ENCODE measurements at places on chromosomes 11 and 22.

DNA sequence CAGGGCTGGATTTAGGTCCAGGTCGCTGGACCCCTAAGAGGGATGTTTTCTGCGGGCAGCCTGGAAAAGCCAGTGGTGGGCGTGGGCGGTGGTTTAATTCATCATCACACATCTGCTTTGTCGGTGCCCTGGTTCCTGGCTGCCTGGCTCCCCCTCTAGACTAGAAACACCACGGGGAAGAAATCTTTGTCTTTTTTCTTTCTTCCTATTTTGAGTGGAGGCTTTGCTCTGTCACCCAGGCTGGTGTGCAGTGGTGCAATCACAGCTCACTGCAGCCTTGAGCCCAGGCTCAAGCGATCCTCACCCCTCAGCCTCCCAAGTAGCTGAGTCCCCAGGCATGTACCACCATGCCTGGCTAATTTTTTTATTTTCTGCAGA is 86.6 kb upstream of the LINC01488 start:
- DNase-seq, result no peak

- no peak for DNase-seq
Observed at GRCh38 chr11:6544921-6545850, 48.1 kb downstream of the DNHD1 start.

DNA sequence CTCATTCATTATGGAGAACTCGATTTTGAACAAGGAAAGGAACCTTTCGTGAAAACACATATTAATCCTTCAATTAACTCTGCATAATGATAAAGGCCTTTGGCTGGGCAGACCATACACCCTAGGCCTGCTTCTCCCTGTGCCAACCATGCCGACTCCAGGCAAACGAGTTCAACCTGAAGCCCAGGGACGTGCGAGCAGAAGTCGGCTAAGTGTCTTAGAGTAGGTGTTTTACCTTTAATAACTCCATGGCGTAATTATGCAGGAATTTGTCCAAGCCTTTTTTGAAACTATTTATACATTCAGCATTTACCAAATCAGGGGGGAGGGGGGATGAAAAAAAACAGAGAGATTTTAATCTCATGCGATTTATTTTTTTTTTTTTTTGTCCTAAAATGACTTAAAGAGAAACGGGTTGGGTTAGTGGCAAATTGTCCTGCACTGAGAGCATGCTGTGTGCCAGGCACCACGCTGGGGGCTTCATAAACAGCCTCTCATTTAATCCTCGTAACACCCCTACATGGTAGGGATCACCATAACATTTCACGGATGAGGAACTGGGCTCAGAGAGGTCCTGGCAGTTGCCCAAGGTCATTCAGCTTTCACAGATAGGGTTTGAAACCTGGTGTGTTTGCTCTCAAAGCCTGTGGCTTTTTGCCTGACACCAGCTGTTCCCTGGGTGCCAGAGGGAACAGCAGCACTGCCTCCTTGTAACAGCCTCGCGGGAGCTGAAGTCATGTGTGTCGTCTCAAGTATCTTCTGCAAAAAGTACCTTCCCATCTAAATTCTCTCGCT is 423.9 kb downstream of the MN1 start:
- DNase-seq, result no peak

DNA sequence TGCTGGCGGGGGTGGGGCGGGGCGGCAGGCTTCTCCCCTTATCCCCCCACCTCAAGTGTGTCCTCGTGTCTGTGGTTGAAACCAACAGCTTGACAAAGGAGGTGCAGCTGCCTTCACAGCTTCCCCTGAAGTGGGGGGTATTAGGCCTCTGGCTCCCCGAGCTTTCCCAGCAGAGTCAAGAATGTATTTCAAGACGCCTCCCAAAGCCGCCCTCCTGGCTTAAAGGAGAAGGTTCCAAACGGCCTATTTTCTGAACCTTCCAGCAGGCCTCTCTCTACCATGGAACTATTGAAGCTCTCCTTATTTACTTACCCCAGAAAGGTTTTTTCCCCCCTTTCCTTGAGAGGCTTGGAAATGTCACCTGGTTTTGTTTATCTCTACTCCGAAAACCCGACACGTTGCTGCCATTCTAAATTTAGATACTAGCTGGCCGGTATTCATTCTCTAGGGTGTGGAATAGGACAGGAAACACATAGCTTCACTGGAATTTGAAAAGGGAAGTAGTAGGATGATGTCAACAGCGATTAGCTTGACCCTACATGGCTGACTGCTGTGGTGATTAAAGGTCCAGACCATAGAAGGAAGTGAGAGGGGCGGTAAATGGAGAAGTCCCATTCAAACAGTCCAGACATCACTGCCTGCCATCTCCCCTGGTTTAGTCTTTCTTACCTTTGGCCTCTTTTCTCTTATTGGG is 671 bp upstream of the PICALM start:
- DNase-seq, result peak; percentile 9

DNA sequence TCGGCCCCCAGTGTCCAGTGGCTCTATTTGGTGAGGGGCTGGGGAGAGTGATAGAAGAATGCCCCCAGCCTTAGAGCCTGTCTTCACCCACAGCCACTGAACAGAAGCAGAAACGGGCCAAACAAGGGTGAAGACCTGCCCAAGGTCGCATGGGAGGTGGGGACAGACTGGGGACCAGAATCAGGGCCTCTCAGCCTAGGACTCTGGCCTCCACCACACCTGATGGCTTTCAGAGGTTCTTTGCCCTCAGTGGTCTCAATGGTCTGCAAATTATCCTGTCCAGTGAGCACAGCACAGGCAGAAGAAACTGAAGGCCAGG is 4.5 kb upstream of the MYRF start:
- DNase-seq, result no peak

DNA sequence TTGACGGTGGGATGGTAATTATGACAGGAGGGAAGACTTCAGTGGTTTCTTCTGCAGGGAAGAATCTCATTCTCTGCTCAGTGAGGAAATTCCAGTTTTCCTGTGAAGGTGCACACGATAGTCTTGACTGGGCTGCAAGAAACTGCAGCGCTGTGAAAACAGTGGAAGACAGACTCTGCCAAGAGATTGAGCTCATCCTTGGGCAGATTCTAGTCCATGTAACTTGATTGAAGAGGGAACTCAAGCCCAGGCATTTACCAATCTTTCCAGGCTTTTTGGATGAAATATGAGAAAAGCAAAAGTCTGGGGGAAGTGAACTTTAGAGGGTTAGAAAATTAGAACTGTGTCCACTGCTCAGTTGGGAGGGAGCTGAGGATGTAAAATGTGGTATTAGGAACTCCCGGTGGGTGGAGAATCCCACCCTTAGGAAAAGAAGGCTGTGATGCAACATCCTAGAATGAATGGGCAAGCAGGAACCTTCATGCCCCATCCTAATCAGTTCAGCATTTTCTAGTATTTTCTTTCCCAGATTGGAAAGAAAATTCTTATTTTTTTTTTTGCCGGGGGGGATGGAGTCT is 212.6 kb downstream of the DBX1 start:
- no peak for DNase-seq

- no peak for DNase-seq
Observed at GRCh38 chr11:58178444-58178843, 10.4 kb upstream of the OR9Q2 start.

DNA sequence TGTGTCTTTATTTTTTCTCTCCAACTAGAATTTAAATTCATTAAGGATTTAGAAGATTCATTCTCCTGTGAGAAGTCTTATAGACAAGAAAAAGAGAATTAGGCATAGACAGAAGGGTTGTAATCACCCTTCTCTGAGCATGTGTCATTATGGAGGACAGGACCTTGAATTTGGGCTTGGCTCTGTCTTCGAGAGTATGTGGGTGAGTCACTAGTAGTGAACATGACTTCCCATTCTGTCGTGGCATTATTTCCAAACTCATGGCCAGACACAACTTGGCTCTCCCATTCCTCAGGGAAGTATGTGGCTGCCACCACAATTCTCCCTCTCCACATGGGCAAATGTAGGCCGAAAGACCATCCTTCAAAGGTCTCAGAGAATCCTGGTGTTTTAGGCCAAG is 14.3 kb upstream of the ANKK1 start:
- no peak for DNase-seq

- no peak for DNase-seq
Observed at GRCh38 chr11:87036756-87037449, 831 bp upstream of the TMEM135 start.

GRCh38 chr22:49723478-49724029 is 104.1 kb downstream of the BRD1 start:
- DNase-seq, result no peak

GRCh38 chr11:44727114-44727372 is 281 bp downstream of the TSPAN18 start:
- DNase-seq, result no peak
